ENCODE measurements at places on chromosomes 1 and 21.

DNA sequence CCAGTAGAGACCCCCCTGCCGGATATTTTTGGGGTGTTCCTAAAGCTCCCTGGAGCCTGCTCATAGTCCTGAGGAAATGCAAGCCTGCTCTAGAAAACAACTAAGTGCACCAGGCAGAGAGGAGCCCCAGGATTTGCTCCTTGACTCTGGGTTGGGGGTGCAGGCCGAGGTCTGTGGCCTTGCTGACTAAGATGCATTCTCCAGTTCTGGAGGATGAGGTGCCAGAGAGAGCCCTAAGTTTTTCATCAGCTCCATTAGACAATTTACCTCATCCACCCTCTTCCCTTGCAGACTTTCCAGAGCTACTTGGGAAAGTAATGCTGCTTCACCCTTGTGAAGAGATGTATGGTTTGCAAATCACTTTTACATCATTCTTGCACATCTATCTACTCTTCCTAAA lies 9.1 kb downstream of the TUFT1 start:
- DNase-seq = no peak

- DNase-seq = no peak
These were observed 7.3 kb upstream of the GNL2 start for GRCh38 chr1:37602750-37603694.

- DNase-seq = no peak
These were observed 155.4 kb downstream of the URB2 start for GRCh38 chr1:229781453-229781852.

DNA sequence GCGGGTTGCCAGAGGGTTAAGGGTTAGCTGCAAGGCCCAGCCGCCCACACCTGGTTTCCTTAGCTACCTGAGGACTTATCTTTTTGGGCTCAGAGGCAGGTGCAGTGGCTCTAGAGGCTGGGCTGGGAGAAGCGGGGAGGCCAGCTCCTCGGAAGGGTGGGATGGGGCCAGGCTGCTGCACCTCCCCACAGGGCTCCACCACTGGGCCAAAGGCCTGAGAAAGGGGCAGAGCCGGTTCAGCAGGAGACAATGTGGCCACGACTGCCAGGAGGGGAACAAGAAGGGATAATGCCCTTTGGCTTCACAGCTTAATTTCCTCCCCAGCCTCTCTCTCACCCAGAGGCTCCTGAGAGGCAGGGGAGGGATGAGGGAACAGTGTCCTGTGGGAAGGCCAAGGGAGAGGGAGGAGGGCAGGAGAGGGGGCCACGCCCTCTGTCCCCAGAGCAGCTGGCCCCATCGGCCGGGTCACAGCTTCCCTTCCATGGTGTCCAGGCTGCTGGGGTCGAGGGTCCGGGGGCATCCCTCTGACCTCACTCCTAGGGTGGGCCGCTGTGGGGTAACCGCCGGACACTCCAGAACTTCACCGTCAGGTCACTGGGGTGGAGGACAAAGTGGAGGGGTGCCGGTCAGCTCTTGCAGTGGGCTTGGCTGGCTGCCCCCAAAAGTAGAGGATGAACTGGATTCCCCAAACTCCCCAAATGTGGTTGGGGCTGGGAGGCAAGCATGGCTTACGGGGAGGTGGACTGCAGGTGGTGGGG lies 50.4 kb downstream of the KIF21B start:
- DNase-seq = no peak

GRCh38 chr21:43201491-43201890 lies 32.7 kb downstream of the CRYAA start:
- no peak for DNase-seq

GRCh38 chr1:202439308-202439707 lies 90.8 kb downstream of the PPP1R12B start:
- no peak for DNase-seq

DNA sequence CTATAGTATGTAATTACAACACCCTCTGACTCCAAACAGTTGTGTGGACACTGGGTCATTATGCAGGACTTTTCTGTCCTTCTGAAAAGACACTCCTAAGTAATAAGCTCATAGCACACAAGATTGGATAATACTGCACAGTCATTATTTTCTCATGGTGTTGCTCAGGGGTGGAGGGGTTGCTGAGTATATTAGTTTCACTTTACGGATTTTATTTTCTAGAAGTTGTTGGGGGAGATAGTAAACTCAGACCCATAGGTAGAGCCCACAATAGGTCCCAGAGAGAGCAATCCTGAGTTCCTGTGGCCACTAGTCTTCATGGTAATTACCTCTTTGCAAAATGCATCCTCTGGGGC lies 53.4 kb downstream of the DUSP10 start:
- no peak for DNase-seq

- DNase-seq = no peak
These were observed 47.9 kb downstream of the NPHP4 start for GRCh38 chr1:5944154-5944842.

DNA sequence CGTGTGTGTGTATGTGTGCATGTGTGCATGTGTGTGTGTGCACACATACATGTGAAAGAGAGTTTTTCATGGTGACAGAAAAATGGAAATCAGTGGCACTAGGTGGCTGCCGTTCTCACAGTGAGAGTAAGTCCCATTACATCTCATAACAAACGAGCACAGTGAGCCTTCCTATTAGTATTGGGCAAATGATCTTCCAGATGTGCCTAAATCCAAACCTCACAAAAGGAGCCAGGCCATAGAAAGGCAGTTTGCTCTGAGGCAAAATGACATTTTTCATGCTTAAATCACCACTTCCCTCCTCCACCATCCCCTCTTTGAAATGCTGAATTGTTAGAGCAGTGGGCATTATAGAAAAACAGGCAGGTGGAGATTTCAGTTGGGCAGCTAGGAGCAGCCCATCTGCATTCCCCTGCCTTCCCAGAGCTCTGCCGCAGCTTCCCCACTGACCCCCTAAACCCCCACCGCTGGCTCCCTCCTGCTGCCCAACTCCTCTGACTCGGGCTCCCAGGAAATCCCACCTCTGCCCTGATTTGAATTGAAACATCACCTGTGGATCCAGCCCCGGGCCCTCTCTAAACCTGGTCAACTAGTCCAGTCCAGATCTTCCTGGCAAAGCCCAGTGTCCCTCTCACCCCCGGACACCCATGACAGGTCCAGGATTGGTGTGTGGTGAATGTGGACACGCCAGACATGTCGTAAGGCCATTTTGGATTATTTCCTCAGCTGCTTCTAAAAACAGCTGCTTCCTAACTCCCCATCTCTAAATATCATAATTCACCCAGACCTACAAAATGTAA lies 190.5 kb downstream of the SEC16B start:
- no peak for DNase-seq

GRCh38 chr1:110060034-110060661 lies 10.3 kb downstream of the ALX3 start:
- no peak for DNase-seq

DNA sequence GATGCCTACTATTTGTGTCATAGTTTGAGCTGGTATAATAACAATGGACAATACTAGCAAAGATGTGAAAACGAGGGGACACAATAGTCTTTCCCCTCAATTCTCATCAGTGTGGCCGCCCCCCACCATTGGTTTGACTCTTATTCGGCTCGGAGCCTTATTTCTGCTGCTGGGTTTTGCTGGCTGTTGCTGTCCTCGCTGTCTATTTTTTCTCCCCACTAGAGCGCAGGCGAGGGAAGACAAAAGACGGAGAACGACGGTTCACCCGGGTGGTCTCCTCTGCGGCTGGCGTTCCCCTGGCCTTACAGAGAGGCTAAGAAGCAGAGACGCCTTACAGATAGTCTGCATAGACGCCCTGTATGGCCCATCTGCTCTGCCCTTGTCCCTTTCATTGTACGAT lies 19.4 kb downstream of the CLIC6 start:
- DNase-seq = no peak

DNA sequence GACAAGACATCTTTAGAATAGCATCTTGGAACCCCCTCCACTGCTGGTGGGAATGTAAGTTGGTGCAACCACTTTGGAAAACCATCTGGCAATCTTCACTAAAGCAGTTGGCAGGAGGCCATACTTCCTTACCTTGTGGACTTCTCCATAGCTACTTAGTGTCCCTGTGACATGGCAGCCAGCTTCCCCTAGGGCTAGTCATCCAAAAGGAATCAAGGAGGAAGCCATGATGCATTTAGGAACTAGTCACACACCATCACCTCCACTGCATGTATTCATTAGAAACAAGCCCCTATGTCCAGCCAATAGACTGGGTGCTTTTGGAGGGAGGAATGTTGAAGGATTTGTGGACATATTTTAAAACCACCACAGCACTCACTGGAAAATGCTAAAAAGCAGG lies 19.9 kb downstream of the MX2 start:
- no peak for DNase-seq

DNA sequence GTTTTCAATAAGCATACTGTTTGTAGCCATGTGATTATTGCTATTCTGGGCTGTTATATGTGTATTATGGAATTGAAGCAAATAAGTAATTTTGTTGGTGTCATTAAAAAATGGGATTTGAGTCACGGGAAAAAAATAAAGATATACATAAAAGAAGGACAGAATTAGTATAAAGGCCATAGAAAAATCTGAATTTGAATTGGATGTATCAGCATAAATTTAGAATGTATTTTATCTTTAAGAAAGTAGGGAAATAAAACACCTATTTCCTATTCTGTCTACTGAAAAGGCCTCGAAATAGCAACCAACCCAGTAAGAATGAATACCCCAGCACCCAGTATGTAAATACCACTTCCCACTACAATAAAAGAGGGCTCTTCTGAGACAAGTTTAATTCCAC lies 185.9 kb downstream of the SLC45A1 start:
- DNase-seq = no peak

GRCh38 chr1:206909161-206909882 lies 12.1 kb downstream of the IL24 start:
- DNase-seq = peak; percentile 69

- DNase-seq = peak; percentile 89
These were observed 25.3 kb downstream of the ADAM30 start for GRCh38 chr1:119870917-119871596.

DNA sequence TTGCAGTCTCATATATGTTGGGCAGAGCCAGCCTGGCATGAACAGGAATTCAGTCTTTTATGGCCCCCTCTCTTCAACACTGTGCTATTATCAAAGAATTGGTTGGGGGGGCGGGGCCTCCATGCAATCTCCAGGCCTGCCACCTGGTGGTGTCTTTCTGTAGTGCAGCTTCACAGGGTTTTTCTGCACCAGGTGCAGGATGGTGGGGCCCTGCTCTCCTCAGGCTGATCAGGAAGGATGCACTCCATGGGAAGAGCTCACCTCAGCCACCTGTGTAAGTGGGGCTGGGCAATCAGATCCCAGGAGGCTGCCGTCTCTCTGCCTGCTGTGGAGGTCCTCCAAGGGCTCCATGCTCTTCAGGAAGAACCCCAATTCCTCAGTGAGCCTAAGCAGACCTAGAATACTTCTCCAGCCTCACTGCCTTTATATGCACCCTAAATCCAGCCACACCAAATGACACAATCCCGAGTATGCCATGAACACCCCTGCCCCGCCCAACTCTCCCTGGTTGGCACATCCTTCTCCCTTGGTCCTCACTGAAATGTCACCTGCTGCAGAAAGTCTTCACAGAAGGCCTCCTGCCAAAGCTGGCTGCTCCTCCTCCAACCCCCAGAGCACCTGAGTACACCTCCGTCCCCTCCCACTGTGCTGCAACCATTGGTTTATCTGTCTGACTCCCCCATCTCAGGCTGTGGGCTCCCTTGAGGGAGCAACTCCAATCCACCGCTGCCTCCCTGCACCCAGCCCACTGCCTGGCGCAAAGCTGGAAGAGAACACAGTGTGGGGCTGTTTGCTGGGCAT lies 16.5 kb downstream of the STK40 start:
- DNase-seq = peak; percentile 80

DNA sequence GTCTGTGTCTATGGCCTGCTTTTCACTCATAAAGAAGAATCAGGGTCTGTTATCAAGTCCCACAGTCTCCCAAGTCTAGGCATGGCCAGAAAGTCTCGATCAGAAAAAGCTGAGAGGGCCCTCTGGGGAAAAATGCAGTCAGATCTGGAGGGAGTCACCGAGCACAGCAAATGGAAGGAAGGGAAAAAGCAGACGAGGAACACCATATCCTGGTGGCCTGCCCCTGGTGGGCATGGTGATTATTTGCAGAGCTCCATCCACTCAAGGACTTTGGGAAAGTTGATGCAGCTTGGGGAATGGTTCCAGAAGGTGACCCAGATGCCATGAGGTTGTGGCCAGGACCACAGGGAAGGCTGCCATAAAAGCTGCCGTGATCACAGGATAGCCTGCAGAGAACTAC lies 189.1 kb downstream of the CLIC6 start:
- DNase-seq = no peak

GRCh38 chr1:33221385-33221758 lies 34.9 kb upstream of the ZNF362 start:
- DNase-seq = no peak

All from ovary (tissue), 10 donors.